ENCODE measurements at places on chromosomes 2 and 18.

DNA sequence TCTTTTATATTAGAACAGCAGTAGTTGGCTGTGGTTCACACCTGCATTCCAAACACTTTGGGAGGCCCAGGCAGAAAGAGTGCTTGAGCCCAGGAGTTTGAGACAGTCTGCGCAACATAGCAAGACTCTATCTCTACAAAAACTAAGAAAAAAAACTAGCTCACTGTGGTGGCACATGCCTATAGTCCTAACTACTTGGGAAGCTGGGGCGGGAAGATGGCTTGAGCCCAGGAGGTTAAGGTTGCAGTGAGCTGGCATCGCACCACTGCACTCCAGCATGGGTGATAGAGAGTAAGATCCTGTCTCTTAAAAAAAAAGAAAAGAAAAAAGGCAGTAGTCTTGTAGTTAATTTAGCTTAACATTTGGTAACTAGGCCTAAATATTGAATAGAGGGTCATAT is 136.6 kb downstream of the AGPS start:
- no peak for DNase-seq

DNA sequence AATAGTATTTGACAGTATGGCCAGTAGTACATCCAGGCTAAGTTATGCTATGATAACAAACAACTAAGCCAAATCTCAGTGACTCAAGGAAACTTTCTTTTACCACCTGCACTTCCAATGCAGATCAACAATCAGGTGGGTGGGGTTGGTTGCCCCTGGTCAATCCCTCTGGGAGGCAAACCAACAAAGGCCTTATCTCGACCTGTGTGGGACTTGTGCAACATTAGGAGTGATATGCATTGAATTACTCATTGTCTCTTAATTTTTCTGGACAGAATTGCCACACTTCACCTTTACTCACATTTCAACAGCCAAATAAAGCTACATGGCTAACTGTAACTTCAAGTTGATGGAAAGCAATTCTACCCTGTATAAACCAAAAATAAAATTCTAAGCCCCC is 1049.3 kb upstream of the CDH2 start:
- DNase-seq, result no peak

- no peak for DNase-seq
Observed at GRCh38 chr2:47595687-47596086, 187.3 kb upstream of the MSH6 start.

GRCh38 chr18:8745355-8746014 is 40.1 kb downstream of the MTCL1 start:
- no peak for DNase-seq

GRCh38 chr2:1728821-1729220 is 15.5 kb downstream of the PXDN start:
- no peak for DNase-seq

GRCh38 chr2:124805060-124805459 is 780.0 kb downstream of the CNTNAP5 start:
- no peak for DNase-seq

DNA sequence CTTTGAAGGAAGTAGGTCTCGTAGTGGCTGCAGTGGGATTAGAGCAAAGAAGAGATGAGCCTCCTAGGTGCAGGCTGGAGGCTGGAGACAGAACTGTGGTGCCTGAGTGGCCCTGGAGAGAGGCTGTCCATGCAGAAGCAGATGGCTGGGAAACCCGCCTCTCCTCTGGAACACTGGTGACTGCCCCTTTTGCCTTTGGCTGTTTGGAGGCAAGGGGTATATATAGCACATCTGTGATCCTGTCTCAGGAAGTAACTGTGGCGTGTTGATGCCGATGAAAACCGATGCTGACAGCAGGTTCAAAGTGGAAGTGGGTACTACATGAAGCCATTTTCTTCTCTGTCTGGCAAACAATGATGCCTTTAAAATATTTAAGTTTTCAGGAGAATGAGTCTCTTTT is 43.5 kb downstream of the SLC9A2 start:
- DNase-seq, result no peak

- peak; percentile 28 for DNase-seq
Observed at GRCh38 chr2:238784671-238785527, 63.0 kb upstream of the TWIST2 start.

DNA sequence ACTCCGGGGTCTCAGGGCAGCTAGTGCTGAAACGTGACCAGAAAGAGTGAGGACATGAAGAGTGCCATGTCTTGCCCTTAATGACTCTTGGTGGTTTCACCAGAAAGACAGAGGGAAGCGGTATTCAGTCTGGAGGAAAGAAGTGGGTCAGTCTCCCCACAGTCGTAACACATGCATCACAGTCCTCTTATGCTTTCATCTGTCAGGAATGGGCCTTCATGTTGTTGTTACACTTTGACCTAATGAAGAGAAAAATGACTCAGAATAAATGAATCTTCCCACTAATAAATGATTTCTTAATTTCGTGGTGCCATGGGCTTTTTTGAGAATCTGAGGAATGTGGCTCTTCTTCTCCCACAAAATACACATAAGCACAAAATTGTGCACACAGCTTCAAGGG is 103.2 kb downstream of the SLC8A1 start:
- no peak for DNase-seq

DNA sequence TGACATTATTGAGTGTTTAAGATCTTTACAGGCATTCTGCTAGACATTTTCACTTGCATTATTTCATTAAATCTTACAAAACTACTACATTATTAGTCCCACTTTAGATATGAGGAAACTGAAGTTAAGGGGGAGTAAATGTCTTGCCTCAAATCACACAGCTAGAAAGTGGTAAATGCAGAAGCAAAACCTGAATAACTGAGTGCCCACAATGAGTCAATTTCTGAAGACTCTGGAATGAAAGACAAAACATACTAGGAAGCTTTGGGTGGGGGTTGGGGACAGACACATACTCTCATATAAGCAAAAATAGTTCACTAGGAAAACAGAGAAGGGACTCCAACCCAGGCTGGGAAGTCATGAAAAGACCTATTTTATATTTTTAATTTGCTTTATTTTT is 214.4 kb upstream of the LRATD1 start:
- DNase-seq, result no peak

- no peak for DNase-seq
Observed at GRCh38 chr2:9094117-9094516, 90.6 kb upstream of the MBOAT2 start.

- no peak for DNase-seq
Observed at GRCh38 chr18:68178921-68179320, 536.0 kb downstream of the TMX3 start.

- DNase-seq, result no peak
Observed at GRCh38 chr2:238158018-238158508, 707 bp upstream of the ERFE start.

GRCh38 chr2:74186038-74186437 is 7.4 kb upstream of the MOB1A start:
- DNase-seq, result no peak

DNA sequence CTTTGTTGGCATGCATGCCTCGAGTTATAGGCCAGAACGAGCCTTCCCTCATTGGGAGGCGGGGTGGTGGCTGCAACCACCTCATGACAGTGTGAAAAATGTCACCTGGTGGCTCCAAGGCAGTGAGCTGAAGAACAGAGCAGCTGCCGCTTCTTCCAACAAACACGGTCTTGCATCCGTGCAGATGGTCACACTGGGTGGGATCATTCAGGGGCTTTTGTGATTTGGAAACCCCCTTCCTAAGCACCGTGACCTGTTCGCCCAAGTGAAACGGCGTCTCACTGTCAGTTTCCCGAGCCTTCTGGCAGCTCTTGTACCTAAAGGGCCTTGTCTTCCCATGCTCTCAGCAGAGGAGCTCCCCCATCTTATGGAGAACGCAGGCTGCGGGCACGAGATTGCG is 159.7 kb downstream of the NAPG start:
- DNase-seq, result no peak

DNA sequence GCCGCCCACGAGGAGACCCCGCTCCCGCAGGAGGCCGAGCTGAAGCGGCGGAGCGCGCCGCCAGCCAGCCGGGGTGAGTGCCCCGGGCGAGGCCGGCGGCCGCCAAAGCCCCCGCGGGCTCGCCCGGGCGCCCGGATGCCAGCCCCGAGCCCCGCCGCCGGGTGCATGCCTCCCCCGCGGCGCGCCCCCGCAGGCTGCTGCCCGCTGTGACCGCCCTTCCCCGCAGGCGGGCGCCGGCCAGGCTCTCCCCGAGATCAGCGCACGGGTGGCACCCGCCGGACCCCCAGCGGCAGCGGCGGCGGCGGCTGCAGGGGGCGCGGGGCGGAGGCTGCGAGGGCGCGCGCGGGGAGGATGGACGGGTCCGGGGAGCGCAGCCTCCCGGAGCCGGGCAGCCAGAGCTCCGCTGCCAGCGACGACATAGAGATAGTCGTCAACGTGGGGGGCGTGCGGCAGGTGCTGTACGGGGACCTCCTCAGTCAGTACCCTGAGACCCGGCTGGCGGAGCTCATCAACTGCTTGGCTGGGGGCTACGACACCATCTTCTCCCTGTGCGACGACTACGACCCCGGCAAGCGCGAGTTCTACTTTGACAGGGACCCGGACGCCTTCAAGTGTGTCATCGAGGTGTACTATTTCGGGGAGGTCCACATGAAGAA is 470 bp downstream of the KCNF1 start:
- DNase-seq, result no peak

DNA sequence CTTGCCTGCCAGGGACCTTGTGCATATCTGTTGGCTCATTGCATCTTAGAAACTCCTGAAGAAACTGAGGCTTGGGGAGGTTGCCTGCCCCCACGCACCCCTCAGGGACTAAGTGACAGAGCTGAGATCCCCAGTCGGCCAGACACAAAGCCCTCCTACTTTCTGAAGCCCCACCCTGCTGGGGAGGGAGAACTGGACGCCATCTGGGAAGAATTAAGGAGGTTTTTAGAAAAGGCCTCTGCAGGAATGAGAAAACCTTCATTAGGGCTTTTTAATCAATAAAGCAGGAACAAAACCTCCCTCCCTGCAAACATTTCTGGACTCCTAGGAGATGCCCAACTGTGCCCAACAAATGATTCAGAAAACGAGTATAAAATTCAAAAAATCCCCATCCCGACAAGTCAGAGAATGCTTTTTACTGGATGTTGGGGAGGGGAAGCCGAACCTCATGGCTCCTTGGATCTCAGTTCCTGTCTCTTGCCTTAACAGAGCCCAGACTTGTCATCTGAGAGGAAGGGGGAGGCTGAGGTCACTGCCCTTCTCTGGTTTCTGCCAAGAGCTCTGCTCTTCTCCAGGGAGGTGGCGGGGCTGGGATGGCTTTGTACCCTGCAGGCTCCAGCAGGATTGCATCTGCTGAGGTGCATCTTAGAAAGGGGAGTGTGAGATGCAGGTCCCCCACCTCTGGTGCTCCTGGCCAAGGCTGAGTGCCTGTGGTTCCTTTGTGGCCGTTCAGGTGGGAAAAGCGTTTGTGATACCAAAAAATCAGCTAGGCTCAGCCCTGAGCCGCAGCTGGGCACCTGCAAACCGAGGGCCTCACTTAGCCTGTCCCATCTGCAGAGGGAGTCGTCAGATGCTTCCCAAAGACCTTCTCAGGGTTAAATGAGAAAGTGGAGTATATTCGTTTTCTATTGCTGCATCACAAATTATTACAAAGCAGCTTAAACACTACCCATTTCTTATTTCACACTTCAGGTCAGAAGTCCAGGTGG is 142.4 kb downstream of the ZFP36L2 start:
- DNase-seq, result no peak

GRCh38 chr2:62459106-62459505 is 46.9 kb downstream of the TMEM17 start:
- DNase-seq, result no peak

GRCh38 chr2:108623616-108624015 is 89.3 kb downstream of the LIMS1 start:
- no peak for DNase-seq

GRCh38 chr2:18083806-18084205 is 205.3 kb downstream of the KCNS3 start:
- DNase-seq, result no peak

GRCh38 chr18:32243358-32243757 is 53.5 kb downstream of the MEP1B start:
- no peak for DNase-seq

- no peak for DNase-seq
Observed at GRCh38 chr2:231904161-231904611, 22.0 kb downstream of the NPPC start.

- peak; percentile 3 for DNase-seq
Observed at GRCh38 chr2:74876081-74876886, 42.4 kb downstream of the HK2 start.

DNA sequence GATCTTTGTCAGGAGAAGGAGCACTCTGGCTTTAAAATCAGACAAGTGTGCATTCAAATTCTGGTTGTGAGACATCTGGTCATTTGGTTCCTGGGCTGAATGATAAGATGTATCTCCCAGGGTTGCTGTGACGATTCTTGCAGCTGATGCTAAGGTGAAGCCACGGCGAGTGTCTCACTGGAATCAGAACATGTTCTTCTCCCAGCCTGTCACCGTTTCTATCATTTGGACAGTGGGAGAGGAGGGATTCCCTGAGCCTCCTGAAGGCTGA is 68.3 kb downstream of the NCK2 start:
- DNase-seq, result no peak

- DNase-seq, result no peak
Observed at GRCh38 chr2:159380685-159381239, 94.3 kb upstream of the WDSUB1 start.

DNA sequence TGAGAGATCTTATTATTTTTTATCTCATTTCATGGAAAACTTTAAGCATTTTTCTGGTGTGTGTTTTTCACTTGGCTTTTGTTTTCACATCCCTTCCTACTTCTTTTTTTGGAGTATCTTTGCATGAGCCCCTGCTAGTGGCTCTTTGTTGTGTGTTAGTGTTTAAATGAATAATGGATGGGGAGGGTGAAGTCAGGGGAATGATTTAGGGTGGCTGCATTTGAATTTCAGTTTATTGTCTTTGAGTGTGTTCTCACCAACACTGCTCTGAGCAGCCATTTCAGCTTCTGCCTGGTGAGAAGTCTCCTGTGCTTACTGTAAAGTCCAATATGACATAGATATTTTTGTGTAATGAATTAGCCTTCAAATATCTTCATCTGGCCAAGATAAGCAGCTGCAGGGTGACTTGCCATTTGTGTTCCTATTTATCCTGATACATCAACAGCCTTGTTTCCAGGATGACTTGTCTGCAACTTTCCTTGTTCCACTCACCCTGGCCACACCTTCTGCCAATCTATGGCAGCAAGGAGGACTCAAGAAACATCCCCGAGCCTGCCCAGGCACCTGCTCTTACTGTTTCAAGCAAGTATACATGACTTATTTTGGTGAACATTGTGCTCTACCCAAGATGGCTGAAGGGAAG is 182.6 kb downstream of the PDE11A start:
- no peak for DNase-seq

- no peak for DNase-seq
Observed at GRCh38 chr2:203446071-203446481, 89.0 kb downstream of the RAPH1 start.

Data from stimulated activated CD8-positive, alpha-beta memory T cell treated with anti-CD3 and anti-CD28 coated beads, Interleukin-4, amount 100 ng/mL, for 4 hours (primary cell).